ENCODE measurements at places on chromosomes 6 and 20.
A peak's percentile ranks its signal among the peaks of the same experiment; 100 is the strongest.

GRCh38 chr6:166715065-166715464 is 88.0 kb upstream of the RPS6KA2 start:
- no peak for DNase-seq

- no peak for DNase-seq
These were observed 32.3 kb downstream of the MOXD1 start for GRCh38 chr6:132368916-132369481.

GRCh38 chr6:151067684-151068596 is 171.8 kb upstream of the AKAP12 start:
- no peak for DNase-seq

DNA sequence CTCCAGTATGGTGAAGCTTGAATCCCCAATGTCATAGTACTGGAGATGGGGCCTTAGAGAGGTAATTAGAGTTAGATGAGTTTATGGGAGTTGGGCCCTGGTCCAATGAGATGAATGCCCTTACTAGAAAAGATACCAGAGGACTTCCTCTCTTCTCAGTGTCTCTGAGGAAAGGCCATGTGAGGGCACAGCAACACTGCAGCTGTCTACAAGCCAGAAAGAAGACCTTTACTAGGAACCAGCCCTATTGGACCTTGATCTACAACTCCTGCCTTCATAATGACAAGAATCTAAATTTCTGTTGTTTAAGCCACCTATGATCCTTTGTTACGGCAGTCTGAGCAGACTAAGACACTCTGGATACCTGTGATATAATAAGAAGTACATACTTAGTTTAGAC is 31.4 kb upstream of the AKAP7 start:
- no peak for DNase-seq

DNA sequence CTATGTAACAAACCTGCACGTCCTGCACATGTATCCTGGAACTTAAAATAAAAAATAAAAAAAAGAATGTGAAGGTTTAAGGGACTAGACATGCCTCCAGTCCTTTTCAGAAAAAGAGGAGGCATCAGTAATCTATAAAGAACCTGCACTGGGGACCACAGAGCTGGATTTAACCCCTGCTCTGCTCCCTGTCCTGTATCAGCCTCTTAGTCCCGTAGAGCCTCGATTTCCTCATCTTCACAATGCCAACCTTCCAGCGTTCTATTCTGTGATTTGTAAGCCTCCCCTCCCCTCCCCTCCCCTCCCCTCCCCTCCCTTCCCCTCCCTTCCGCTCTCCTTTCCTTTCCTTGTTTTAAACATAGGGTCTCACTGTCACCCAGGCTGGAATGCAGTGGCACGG is 31.1 kb upstream of the TMEM181 start:
- no peak for DNase-seq

- peak; percentile 80 for DNase-seq
These were observed 27.2 kb downstream of the MCUR1 start for GRCh38 chr6:13787137-13787536.

- no peak for DNase-seq
These were observed 80.8 kb downstream of the BMP6 start for GRCh38 chr6:7806711-7807110.

DNA sequence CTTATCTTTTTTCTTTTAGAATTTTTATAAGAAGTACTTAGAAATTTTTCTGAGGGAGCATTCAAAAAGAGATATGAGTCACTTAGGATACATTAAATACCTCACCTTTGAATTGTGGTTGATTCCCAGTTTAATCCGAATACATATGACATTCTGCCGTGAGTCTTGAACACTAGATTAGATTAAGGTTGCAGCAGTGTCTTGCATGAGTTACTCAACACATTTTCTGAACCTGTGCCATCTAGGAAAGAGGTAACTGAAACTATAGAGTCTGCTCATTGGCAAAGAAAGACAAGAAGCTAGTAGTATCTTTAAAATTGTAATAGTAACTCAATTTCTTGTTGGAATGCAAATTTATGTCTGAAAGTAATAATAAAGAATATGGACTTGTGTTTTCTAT is 14.9 kb downstream of the PEX3 start:
- DNase-seq: no peak

GRCh38 chr6:30792786-30793185 is 48.4 kb upstream of the IER3 start:
- DNase-seq: no peak

GRCh38 chr6:111282515-111282914 is 195.2 kb downstream of the SLC16A10 start:
- DNase-seq: no peak

DNA sequence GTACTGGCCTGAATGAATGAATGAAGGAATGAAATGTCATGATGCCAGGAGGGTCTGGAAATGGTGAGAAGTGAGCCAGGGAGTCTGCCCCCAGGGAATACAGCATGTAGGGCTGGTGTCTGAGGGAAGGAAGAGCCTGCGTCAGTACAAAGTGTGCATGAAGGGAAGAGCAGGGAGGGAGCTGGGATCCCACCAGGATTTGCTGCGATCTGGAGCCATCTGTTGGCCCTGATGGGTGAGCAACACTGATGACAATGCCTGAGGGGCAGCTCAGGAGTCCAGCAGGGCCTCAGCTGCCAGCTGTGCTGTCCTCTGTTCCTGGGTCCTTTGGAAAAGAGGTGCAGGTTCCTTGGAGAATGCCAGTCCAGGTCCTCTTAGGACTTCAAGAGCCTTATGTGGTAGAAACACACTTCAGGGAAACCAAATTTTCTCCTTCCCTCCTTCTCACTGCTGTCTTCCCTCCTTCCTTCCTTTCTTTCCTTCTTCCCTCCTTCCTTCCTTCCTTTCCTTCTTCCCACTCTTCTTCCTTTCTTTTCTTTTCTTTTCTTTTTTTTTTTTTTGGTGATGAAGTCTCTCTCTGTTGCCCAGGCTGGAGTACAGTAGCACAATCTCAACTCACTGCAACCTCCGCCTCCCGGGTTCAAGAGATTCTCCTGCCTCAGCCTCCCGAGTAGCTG is 11.5 kb downstream of the BPI start:
- DNase-seq: no peak

DNA sequence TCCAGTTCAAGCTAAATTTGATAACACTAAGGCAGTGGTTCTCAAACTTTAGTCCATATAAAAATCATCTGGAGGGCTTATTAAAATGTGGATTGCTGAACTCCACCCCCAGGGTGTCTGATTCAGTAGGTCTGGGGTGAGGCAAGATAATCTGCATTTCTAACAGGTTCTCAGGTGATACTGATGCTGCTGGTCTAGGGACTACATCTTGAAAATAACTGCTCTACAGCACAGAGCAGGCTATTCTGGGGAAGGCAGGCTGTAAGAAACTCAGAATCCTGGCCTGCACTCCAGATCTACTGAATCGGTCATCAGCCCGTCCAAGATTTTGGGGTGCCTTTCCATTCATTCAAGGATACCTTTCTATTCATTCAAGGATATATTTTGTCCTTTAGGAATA is 11.5 kb downstream of the CALHM5 start:
- DNase-seq: no peak

GRCh38 chr6:162226803-162227202 is 500.8 kb downstream of the PRKN start:
- no peak for DNase-seq

Data from activated CD4-positive, alpha-beta T cell treated with anti-CD3 and anti-CD28 coated beads, Interleukin-10, Interleukin-2, amounts not matched to agents 100 ng/mL and 50 ng/mL, durations not matched to agents 16 hours and 8 hours (primary cell).